H54 (cell line): ENCODE measurements at places on chromosomes 3 and 15.

DNA sequence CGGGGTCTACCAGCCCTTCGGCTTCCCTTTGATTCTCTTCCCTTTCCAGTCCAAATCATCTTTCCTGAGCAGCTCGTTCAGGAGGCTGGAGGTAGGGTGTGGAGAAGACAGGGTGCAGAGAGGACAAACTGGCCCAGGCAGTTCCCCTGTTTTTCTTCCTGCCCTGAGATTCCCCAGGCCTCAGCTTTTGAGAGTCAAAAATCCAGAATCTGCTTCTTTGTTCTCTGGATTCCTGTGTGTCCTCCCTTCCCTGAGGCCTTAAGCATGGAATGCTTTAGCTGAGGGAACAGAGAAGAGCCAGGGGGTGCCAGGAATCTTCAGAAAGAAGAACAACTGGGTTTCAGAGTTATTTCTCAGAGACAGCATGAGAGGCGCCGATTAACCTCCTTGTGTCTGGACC is 26.7 kb upstream of the LRTM1 start:
- no peak for DNase-seq

DNA sequence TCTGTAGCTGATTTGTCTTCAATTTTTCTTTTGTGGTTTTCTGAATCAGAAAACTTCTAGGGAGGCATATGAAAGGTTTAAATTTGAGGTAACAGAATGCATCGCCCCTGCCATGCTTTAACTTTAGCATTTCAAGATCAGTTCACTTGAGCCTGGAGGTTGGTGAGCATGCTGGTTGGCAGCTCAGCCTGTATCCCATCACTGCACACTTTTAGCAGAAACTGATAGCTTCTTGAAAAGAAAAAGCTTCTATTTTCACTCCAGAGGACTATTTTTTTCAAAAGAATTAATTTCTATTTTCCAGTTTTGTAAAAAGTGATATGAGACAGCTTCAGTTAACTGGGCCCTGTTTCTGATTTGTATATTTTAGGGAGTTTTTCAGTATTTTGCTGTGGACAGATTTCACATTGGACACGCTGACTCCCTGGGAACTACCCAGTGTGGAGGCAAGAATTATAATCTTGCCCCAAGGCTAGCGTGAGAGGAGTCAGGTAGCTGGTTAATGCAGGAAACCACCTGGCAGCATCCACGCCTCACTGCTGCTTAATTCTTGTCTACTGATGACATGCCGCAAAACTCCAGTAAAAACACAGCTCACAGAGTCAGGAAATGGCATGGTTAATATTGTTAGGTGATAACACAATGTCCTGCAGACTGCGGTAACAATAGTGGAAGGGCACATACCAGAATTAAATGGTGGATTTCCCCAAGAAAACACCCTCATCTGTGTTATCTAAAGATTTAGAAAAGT is 71.4 kb downstream of the DUT start:
- DNase-seq = no peak

GRCh38 chr3:114902691-114903101 is 244.4 kb downstream of the ZBTB20 start:
- DNase-seq = no peak

- no peak for DNase-seq
These were observed 298.0 kb upstream of the PROK2 start for GRCh38 chr3:72082776-72083462.

DNA sequence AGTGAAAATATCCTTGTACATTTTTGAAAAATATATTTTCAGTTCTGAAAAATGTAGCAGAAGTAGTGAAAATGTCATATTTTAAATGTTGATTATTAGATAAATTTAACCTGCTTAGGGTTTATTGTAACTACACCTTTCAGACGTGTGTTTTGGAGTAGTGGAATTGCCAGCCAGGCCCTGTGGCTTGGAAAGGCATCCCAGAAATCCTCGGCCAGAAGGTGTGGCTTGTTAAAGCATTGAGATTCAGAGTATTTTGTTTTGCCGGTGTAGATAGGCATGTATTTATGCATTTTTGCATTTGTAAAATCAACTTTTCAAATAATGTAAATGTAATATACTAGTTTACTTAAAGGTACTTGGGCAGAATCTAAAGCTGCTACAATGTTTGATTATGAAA is 7.0 kb downstream of the EBLN2 start:
- DNase-seq = no peak

- no peak for DNase-seq
These were observed 52.9 kb downstream of the GASK1A start for GRCh38 chr3:43031889-43032545.

DNA sequence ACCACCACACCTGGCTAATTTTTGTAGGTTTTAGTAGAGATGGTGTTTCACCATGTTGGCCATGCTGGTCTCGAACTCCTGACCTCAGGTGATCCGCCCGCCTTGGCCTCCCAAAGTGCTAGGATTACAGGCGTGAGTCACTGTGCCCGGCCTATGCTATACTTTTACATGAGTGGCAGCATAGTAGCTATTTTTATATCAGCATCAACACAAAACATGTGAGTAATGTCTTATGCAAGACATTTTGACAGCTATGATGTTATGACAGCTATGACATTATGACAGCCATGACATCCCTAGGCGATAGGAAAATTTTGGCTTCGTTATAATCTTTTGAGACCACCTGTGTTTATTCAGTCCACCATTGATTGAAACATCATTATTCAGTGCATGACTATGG is 4.1 kb upstream of the NAALADL2 start:
- no peak for DNase-seq

GRCh38 chr3:134874737-134875413 is 79.8 kb downstream of the EPHB1 start:
- no peak for DNase-seq

GRCh38 chr3:29065211-29065785 is 215.6 kb upstream of the RBMS3 start:
- peak; percentile 40 for DNase-seq

- DNase-seq = no peak
These were observed 28.1 kb downstream of the BCL2A1 start for GRCh38 chr15:79942741-79943481.

DNA sequence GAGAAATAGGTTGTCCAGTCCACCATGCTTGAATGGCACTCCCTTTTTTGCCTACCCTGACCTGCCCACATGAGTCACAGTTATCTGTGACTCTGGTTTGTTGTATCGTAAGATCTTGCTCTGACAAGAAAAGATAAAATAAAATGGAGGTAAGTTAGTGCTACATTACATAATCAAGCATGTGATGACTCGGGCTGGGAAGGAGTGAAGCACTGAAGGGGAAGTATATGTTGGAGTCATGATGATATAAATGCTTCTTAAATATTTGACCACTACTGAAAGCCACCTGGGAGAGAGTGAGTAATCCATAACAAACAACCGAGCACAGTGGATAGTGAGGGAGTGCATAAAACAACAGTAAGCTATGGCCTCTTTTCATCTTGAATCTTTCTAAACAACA is 124.4 kb downstream of the SHOX2 start:
- DNase-seq = no peak

DNA sequence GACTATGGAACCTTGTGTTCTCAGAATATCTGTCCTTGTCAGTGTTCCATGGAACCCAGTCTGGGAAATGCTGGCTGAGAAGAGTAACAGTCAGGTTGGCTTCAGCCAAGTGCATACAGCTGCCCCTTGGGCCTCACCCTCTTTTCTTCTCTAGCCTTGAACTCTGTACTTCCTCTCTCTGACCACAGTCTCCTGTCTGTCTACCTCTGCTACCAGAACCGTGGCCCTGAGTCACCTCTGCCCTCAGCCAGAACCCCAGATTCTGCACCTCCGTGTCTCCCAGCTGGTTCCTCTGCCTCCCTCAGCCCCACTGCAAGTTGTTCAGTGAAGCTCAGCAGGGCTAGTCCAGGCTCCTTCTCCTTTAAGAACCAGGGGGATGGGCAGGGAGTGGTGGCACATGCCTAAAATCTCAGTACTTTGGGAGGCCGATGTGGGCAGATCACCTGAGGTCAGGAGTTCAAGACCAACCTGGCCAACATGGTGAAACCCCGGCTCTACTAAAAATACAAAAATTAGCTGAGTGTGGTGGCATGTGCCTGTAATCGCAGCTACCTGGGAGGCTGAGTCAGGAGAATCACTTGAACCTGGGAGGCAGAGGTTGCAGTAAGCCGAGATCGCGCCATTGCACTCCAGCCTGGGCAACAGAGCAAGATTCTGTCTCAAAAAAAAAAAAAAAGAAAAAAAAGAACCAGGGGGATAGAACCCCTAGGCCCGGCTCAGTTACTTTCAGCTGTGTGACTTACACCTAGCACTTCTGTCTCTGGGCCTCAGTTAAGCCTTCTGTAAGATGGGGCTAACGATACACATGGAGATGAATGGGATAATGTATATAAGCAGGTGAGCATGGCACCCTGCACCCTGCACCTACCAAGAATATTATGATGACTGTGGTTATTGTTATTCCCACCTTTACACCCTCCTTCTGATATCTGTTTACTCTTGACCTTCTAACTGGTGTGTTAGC is 24.3 kb upstream of the TATDN2 start:
- no peak for DNase-seq

DNA sequence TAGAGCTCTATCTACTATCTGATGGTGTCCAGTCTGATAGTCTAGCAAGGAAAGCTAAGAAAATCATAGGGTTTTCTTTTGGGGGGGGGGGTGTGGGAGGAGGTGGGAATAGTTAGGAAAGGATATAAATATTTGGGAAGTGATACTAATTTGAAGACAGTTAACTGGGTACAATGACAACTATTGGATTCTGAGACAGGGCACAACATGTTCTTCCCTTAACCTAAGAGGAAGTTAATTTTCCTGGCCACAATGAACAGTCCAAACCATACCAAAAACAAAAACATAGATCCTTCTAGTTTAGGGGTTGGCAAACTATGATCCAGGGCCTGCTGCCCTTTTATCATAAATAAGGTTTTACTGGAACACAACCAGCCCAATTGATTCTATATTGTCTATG is 10.0 kb upstream of the HCLS1 start:
- DNase-seq = no peak

- DNase-seq = peak; percentile 5
These were observed 148.6 kb downstream of the MEIS2 start for GRCh38 chr15:36951731-36952247.

DNA sequence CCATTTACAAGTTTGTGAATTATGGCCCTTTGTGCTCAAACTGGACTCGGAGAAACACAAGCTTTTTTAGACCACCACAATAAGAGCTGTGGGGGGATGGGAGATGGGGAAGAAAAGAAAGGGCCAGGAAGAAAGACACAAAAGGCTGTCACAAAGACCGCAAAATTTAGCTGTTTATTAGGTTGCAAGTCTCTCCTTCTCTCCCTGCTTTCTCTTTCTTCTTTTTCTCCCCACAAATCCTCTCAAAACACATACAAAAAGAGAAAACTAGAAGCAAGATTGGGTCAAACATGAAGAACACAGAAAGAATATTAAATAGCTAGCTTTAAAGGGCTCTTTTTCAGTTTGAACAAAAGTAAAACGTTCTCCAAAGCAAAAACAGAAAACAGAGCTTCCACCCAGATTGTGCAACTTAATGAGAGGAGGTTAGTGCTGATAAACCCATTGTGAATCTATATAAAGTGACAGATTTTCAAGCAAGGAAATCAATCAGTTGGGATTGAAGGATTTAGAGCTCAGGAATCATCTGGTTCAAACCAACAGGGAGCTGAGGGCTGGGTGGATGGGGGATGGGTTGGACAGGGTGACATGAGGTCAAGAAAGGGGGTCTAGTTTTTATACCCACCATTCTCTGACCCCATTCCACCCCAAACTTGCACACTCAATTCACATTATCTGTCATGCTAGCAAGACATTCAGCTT is 87.3 kb downstream of the DHX30 start:
- no peak for DNase-seq

DNA sequence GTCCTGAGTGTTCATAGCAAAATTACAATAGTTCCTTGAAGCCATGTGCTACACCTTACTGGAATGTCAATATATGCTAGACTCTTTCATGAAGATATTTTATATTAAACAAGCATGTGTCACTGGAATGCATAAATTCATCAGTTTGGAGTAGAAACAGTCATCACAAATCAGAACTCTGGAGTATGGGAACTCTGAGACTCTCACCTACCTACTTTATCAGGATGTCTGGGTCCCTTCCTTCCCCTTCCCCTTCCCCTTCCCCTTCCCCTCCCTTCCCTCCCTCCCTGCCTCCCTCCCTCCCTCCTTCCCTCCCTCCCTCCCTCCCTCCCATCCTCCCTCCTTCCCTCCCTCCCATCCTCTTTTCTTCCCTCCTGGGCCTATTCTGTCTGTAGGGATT is 144.7 kb upstream of the PEX5L start:
- no peak for DNase-seq

DNA sequence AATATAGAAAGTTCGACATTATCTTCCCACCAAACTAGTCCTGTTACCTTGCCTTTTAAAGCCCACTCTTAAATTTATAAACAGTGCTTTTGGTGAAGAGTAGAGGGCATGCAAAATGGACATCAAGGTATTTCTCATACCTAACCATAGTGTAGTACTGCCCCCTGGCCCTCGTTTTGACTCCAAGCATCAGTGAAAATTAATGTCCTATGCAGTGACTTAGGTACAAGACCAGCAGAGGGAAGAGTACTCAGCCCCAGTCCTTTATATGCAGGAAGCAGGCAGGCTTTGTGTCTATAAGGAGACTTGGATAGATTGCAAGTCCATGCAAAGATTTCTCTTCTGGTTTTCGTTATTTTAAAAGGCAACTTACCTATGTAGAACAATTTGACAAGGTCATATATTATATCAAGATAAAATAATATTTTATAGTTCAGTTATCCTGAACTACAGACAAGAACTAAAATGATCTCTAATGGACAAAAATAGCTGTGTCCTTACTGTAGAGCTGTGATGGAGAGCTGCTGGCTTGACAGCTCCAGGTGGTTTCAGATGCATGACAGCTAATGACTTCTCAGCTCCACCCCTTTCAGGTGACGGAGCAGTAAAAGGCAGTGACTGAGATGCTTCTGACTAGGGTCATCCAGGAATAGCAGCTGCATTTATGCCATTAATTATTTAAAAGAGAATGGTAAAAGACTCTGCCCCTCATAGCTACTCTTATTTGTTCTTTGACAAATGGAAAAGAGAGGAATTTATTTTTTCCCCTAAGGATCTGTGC is 646.1 kb downstream of the SQOR start:
- DNase-seq = no peak

- DNase-seq = no peak
These were observed at the start of gene CP for GRCh38 chr3:149221783-149222517. TSS of gene CP (minus strand) at chr3:149221829. CDS start at chr3:149221792, 37 bp downstream.

DNA sequence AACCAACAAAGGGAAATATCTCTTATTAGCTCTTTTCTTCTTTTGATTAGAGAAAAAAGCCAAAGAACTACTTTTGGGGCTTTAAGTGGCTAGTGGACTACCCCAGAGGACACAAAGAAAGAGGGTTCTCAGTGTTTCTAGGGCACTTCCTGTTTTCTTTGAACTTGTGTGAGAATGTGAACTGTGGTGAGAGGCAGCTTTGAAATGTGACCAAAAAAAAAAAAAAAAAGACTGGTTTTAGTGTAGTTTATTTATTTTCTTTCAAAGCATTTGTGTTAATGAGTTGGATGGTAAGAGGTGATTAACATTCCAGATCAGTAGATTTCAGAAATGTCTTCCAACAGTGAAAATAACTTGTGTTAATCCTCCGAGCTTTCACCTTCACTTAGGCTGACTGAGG is 32.4 kb downstream of the SELENOT start:
- DNase-seq = no peak

DNA sequence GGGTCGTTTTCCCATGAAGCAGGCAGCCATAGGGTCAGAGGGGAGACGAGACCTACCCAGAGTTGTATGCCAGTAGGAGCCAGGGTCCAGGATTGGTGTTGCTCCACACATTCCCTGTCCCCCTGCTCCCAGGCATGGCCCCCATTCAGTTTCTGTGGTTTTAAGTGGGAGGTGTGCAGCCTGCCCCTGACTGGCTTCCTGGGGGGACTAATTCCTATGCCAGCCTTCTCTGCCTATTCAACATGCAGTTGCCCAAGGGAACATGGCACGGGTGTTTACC is 126.3 kb downstream of the EEFSEC start:
- no peak for DNase-seq
